ENCODE measurements at places on chromosomes 7 and 10.

DNA sequence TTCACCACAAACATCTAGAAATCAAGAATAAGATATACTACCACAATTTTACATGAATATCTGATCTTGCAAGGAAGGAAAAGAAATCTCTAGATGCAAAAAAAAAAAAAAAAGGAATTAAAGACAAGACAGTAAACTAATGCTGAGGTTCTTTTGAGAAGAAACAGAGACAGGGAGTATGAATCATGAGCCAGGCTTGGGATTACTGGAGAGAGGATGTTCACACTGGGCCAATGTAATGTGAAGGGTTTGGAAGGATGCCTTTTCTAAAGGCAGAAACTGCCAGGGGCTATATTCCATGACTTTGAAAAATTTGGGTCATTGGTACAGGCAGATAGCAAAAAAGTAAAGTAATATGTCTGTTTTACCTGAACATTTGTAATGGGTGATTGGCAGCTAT lies 573.0 kb upstream of the IGFBP3 start:
- no peak for DNase-seq

DNA sequence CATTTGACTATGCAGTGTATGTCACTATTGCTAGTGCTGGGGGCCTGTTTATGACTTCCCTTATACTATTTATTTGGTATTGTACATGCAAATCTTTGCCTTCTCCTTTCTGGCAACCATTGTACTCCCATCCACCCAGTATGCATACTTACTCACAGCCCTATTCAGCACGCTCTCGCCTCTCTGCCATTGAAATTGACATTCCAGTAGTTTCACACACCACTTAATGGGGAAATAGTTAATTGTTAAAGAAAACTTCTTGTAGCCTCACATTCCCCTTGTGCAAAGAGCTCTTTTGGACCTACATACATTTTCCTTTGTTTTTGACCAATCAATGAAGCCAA lies 9.9 kb downstream of the CLDN12 start:
- DNase-seq = no peak

- no peak for DNase-seq
Observed at GRCh38 chr7:123282181-123282580, 82.4 kb upstream of the SLC13A1 start.

DNA sequence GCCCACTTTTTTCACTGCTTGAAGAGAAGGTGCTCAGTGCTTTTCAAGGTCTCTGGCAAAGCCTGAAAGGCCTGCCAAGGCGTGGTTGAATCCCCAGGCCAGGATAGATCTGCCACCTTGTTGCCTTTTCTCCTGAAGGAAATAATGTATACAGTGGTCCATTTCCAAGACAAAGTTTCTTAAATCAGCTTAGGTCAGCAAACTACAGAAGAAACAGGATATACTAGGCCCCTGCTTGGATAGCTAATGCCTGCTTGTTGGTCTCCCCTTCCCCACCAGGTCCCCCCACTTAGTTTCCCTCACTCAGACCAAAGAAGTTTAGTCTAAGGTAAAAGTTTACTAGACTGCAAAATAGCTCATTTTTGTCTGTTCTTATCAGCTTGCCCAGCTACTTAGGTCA lies 19.9 kb downstream of the COL17A1 start:
- no peak for DNase-seq

GRCh38 chr10:93462881-93463280 lies 19.3 kb downstream of the MYOF start:
- no peak for DNase-seq
